NCI-H1930 (cell line): ENCODE measurements at places on chromosomes 1 and 21.

DNA sequence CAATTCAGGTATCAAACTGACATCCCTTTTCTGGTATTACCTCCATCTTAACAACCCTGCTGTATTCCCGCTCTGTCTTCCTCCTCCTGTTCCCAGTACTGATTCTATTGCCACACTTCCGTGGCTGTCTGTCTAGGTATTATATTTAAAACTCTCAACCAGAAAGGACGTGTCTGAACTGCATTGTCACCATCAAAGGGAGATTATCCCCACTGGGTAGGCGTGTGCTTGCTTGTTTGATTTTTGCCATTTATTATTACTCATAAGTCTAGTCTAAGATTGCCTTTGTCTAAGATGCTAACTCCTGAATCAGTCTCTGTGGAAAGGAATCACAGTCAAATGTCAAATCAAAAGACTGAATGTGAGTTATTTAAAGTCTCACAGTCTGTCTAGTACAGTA, 650.1 kb downstream of the KCNT2 start:
- DNase-seq, result no peak

DNA sequence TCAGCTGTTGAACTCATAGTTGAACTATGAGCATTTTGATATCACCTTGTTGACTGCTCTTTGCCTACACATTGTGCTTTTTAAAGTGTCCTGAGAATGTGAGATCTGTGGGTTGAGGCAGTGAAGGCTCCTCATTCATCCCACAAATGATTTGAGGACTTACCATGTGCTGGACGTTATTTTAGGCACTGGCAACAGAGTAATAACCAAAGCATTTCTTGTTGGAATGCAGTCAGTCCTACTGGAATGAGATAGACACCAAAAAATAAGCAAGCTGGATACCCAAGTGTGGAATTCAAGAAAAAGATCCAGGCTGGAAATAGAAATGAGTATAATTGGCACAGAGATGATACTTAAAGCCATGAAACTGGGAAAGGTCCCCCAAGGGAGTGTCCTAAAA, 73.4 kb downstream of the ZP4 start:
- DNase-seq, result no peak

- no peak for DNase-seq
Measured at GRCh38 chr1:97385536-97386277, 535.1 kb downstream of the DPYD start.

DNA sequence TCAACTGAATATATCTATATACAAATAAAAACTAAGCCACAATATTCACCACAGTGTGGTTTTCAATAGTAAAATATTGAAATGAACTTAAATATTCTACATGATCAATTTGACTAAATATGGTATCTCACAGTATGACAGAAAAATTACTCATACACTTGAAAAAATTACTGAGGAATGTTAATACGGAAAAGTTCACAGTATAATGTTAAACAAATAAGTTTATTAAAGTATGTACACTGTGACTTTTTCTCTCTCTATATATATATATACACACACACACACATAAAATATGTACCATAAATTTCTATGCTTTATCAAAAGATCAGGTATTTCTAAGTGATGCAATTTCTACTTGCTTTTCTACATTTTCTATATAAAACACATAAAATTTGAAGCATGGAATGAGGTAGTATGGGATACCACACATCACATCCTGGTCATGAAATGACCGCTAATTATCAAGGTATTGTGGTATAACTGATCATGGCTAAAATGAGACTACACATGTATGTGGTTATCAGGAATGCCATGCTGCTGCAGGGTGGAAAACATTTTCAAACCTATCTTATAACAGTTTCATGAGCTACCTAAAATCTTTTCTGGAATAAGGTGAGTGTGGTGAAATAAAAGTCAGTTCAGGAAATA, 102.3 kb downstream of the CDC42BPA start:
- DNase-seq, result no peak

- DNase-seq, result no peak
Measured at GRCh38 chr1:16391411-16391810, 24.4 kb downstream of the SZRD1 start.

DNA sequence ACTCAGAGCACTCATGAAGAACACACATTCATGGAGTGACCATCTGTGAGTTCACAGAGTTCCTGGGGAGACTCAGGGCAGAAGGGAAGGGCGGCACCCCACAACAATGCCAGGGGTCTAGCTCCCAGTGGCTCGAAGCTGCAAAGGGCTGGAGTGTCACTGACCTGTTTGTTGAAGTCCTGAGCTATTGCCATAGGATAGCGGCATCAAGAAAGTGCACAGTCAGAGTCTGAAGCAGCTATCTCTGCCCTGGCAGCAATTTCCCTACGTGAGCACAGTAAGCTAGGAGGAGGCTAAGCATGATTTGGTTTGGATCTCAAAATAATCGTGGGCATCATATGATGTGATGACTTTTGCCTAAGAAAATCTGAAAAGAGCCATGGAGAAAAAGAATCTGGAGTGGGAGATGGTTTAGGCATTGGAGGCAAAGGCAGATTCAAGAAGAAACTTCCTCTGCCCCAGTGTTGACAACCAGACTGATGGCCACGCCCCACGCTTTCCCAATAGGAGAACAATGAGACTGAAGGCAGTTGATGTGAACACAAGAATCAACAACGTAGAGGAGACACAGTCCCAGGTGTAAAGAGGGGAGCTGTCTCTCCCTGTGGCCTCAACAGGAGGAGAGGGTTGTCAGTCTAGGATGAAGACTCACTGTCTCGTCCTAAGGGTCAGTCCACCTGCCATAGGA, 100.0 kb upstream of the SLC25A33 start:
- DNase-seq, result no peak

DNA sequence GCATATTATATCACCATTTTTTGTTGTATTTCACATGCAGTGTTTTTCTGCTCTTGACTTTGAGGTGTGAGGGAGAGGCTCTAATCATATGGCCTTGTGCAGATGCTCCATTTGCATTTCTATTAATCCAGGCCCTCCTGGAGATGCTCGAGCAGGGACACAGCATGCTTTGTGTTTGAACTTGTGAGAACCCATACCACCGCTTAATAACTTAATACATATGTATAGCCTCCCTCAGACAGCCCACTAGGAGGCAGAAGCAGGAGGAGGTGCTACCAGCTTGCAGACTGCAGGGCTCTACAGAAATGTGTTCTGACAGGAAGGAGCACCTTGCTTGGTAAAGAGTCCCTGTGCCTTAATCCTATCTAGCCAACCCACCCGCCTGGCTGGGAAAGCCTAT, 155.2 kb downstream of the BARHL2 start:
- no peak for DNase-seq

GRCh38 chr1:232489256-232489655, 140.7 kb downstream of the SIPA1L2 start:
- no peak for DNase-seq

DNA sequence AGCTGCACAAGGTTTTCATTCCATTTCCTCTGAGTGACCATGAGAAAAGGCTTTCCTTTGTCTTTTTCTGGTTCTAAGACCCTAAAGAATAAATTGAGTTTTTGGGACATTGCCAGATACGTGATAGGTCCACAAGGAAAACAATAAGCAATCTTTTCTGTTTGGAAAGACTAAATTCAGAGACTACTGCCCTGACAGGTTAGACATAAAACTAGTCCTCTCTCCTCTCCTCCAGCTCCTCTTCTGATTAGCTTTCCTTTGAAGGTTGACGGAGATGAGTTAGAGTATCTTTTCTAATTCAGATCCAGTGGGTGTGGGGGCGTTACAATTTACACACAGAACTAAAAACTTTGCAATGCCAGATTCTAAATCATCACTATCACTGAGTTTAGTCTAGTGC, 57.8 kb upstream of the C1orf53 start:
- DNase-seq, result no peak

DNA sequence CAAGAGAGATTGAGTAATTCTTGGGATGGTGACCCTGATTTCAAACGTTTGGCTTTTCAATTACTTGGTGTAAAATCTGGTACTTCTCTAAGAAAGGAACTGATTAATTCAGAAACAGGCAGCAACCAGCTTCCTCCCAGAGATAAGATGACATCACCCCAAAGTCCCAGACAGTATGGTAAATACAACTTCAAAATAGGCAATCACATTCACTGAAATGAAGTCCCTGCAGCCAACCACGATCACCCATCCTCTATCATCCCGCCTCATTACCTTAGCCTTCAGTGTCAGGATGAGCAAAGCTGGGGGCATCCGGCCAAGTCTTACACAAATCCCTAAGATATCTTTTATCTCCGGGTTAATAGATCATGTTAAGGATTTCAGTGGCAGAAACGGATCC, 26.4 kb upstream of the RUNX1 start:
- DNase-seq, result no peak

GRCh38 chr1:187384504-187384903, 555.8 kb downstream of the PLA2G4A start:
- no peak for DNase-seq
